ENCODE measurements at places on chromosomes 7 and 10.

DNA sequence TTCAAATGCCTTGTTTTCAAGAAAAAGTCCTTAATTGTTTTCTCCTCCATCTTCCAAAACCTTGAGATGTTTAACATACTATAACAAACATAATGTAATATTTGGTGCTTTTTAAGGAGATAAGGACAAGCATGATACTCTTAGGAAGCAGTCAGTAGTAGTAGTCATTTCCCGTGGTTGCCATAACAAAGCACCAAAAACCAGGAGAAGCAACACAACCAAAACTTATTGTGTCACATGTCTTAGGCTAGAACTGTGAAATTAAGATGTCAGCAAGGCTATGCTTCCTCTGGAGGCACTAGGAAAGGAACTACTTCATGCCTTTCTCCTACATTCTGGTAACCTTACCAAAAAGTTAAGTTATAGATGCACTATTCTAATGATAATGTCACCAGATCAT, 106.8 kb downstream of the MBL2 start:
- DNase-seq, result no peak

DNA sequence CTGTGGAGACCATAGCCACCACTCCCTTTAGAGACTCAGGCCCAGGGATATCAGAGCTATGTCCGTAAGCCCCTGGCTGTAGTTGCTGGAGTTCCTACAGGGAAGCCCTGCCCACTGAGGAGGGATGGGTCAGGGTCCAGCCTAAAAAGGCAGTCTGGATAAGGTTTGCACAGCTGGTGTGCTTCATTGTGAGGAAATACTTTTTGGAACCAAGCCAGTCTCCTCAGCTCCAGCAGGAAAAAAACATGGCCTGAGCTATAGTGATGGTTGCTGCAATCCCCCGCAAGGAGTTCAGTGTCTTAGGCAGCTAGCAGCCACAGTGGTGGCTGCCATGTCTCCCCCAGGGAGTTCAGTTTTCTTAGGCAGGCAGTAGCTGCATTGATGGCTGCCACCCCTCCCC, 52.6 kb upstream of the CYP2C8 start:
- DNase-seq, result no peak

- no peak for DNase-seq
These were observed 2.1 kb upstream of the ZNF117 start for GRCh38 chr7:64992971-64993370.

- DNase-seq, result peak; percentile 20
These were observed 855 bp downstream of the ATP6V1F start for GRCh38 chr7:128863433-128863989.

GRCh38 chr10:21702633-21703111, 168.6 kb downstream of the MLLT10 start:
- DNase-seq, result no peak

DNA sequence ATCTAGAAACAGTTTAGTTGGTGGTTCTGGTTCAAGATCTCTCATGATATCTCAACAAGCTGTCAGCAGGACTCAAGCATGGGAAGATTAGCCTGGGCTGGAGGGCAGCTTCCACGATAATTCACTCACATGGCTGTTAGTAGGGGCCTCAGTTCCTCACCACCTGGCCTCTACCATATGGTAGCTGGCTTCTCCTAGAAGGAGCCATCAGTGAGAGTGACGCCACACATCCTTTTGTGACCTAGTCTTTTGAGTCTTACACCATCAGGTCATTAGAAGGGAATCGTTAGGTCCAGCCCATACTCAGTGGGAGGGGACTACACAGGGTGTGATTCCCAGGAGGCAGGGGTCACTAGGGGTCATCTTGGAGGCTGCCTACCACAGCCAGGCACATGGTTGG, 239.3 kb upstream of the PLPP4 start:
- no peak for DNase-seq

- peak; percentile 50 for DNase-seq
These were observed 81.7 kb downstream of the RNF216 start for GRCh38 chr7:5699467-5700384.

DNA sequence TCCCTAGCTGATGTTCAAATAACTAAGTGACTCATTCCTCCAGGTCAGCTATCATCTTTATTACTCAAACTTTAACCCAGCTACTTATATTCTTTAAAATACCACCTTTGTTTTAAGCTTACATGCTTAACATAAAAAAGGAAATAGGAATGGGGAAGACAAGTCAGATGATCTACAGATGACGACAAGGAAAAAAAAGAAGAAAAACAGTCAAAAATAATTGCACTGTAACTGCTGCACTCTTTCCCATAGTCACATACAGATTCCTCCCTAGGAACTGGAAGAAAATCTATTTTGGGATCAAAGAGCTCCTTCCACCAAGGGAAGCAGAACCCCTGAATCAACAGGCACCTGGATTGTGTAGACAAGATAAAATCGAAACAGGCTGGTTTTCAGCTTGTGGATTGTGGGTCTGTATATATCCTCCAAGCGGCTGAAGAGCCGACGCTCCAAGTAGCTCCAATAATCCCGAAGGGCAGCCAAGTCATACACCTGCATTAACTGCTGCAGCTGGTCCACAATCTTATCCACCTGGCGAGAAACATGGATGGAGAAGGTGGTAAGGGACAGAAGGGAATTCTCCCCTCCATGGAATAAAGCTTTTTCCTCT, 2.0 kb downstream of the WDR91 start:
- DNase-seq, result no peak

- DNase-seq, result peak; percentile 22
These were observed 562 bp downstream of the GRK5 start for GRCh38 chr10:119207713-119208552.

- DNase-seq, result no peak
These were observed 155.1 kb upstream of the ETV1 start for GRCh38 chr7:14144538-14144937.

DNA sequence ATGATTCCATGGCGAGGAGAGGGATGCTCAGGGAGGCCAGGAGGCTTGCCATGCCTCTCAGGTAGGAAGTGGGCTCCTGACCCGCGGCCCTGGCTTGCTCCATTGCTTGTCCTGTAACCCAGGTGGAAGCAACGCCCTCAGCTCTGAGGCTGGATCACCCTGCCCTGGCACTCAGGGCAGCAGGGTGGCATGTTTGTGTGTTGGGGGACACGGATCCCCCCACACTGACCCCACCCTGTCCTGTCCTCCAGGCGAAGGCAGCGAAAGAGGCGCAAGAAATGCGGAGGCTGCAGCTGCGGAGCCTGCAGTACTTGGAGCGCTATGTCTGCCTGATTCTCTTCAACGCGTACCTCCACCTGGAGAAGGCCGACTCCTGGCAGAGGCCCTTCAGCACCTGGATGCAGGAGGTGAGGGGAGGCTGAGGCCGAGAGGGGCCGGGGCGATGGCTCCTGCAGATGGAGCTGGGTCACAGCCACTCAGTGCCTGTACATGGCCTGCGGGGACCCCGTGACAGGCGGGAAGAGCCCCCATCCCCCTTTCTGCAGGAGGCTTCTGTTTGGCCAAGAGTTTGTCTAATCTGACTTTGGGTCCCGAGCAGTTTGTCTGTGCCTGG, 38.3 kb downstream of the PRF1 start:
- DNase-seq, result no peak

- no peak for DNase-seq
These were observed 443 bp downstream of the MYOF start for GRCh38 chr10:93481637-93482144.

DNA sequence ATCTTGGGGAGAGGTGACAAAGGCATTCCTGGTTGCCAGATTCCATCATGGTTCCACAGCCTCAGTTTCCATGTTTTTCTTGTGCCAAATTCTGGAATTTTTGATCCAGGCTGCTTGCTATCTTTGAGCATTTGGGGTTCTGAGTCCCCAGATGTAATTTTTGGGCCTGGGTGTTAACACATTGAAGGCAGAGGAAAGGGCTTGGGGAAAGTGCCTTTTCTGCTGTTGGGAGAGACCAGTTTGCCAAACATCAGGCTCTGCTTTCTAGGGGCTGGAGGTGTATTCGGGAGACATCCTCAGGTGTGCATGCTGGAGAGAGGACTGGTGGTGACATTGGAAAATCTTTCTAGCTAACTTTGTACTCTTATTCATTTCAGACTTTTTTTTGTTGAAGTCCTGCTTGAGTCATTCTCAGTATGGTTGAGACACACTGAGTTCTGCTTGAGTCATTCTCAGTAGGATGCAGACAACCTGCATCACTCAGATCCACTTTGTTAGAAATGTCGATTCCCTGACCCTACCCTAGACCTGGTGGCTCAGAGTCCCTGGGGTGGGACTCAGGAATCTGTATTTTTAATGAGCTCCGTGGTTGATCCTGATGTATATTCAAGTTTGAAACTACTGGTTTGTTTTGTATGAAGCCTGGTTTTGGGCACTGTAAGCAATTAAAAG, 101.0 kb downstream of the LRMDA start:
- DNase-seq, result no peak

DNA sequence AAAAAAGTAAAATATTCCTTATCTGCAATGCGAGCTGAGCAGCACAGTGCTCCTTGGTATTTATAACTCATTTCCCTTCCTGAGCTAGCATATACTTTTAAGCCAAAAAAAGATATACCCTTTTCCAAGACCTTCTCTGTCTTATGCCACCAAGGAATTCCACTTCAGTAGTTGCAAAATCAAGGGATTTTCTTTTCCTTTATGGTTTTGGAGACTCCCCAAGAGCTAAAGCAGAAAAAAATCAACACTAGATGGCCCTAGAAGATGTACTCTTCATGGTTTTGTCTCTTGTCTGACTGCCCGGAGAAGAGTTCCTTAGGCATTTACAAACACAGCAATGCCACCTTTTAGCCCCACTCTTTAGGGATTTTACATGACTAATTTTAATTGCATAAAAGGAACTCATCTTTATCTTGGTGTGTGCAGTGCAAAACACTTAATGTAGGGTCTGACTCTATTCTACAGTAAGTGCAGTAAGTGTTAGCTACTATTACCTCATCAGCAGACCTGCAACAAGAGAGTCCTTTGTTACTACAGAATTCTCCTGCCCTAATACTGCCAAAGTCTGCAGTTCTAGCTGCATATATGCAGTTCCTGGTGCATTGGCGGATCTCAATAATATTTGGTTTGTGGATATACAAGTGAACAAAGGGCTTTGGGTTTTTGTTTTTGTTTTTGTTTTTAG, 443.3 kb downstream of the GFRA1 start:
- DNase-seq, result no peak

- no peak for DNase-seq
These were observed 94.3 kb downstream of the ZEB1 start for GRCh38 chr10:31413325-31413724.

DNA sequence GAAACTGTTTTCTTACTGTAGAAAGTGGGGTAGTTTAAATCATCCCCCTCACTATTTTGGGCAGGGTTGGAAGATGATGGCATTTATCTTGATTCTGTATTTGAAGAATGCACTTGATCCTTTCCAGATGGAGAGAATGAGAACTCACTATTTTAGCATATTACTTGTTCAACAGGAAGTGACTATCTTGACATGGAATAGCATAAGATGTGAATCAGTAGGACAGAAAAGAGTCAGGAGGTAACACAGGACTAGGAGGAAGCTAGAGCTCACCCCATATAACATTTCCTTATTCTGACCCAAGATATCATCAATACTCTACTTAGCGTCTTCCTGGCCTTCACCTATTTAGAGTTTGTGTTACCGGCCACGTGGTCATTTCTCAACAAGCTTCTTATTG, 400.2 kb downstream of the PHTF2 start:
- DNase-seq, result no peak

DNA sequence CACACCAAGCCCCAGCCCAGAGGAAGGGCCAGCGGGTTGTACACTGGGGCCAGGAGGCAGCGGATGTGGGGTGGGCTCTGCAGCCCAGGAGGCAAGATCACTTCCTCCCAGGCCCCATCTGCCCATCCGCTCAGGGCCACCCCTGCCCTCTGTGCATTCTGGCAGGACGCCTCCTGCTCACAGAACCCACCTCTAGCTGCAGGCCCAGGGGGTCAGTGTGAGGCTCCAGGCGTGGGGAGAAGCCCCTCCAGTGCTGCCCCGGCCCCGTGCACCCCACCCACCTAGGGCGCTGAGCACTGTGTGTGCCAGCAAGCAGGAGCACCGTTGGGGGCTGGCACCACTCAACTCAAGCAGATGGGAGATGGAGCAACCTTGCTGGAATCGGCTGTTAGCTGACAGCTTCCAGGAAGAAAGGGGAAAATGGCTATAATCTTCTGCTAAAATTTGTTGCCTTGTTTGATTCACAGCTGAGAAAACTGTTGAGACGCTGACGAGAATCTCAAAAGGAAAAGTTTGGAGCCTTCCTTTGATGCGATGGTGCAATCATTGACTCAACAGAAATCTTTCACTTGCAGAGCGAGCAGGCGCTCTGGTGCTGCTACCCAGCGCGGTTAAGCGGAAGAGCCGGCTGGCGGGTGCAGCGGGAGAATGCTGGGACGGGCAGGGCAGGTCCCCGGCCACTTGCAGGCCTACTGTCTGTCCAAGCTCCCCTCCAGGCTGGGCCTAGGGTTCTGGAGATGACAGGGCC, 276.1 kb downstream of the ELFN1 start:
- no peak for DNase-seq

DNA sequence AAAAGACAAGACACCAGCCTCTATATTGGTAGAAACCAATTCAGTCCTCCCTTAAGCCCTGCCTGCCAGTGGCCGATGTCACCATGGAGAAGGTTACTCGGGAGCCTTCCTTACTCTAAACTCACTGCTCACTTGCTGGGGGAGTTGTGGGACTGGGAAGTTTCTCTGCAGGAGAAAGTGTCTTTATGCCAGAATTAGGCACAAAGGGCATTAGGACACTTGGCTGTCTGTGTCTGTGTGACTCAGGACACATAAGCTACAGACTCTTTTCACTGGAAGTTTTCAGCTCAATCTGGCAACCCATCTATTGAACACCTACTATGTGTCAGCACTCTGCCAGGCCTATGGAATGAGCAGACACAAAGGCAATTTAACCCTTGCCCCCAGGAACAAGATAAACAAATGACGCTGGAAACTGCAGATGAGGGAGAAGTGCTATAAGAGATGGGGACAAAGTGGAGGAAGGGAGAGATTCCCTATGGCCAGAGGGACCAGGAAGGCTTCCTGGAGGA, 49.5 kb upstream of the CACUL1 start:
- no peak for DNase-seq

DNA sequence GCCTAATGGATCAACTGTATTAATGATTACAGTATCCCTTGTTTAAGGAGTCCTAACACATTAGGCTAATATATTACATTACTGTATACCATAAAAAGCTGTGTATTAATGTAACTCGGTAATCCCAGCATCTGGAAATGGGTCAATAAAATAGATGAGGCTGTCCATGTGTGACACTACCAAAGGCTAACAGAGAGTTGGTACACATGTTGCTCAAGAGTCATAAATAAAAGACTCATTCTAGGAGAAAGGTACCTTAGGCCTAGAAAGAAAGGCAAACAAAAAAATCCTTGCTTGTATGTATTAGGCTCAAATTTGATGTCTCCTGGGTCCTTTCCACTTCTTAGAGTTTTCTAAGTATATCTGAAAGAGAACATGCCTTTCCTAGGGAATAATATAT, 14.6 kb downstream of the MCMBP start:
- DNase-seq, result no peak

DNA sequence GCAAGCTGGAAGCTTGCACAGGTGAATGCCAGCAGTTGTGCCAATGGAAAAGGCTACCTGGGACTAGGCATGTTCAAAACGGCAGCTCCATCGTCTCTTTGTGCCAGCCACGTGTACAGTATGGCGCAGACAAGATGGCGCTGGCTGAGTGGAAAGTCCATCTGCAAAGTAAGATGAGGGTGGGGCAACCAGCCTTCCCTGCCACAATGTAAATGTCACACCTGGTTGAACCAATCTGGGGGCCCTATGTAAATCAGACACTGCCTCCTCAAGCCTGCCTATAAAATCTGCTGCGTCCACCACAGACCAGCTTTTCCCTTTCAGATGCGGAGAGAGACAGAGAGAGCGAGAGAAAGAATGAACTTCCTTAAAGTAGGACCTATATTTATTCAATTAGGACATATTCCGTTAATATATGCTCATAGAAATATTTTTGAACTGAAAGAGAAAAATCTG, 18.5 kb upstream of the C7orf33 start:
- DNase-seq, result no peak
